ENCODE measurements at places on chromosomes 5 and 9.

DNA sequence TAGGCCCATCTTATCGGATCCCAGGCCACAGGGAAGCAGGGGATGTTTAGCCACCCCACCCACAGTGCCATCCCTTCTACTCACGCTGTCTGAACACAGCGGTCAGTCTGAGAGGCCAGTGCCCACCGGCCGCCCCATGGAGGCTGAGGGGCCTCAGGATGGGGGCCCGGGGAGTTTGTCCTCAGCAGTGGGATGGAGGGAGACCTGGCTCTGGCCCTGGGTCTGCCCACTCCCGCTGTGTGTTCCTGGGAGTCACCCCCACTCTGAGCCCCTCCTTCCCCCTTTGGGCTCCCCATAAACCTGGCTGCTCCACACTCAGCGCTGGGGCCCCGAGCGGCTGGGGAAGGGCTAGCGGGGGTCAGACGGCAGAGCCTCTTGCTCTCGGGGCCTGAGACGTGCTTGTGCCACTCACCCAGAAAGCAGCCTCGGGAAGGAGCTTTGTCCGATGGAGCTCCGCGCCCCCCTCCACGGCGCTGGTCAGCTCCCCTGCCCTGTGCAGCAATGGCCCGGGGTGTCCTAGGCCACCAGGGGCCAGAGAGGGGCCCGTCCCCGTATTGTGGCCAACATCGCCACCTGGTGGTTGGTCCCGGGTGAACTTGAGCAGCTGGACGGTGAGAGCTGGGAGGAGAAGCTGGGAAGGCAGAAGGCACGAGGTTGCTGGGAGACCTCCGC lies 10.9 kb upstream of the LAMC3 start:
- DNase-seq, result peak; percentile 57

DNA sequence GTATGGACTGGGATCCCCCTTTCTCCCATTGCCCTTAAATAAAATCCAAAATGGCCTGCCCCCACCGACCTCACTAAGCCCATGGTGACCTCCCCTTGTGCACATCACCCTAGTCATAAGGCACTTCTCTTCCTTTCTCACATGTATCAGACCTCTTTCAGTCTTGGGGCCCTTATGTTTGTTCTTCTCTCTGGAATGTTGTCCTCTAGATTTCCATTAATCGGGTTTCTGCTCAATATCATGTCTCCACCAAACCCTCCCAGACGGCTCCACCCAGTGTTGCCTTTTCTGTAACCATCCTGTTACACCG lies 196.3 kb downstream of the ERCC6L2 start:
- DNase-seq, result no peak

DNA sequence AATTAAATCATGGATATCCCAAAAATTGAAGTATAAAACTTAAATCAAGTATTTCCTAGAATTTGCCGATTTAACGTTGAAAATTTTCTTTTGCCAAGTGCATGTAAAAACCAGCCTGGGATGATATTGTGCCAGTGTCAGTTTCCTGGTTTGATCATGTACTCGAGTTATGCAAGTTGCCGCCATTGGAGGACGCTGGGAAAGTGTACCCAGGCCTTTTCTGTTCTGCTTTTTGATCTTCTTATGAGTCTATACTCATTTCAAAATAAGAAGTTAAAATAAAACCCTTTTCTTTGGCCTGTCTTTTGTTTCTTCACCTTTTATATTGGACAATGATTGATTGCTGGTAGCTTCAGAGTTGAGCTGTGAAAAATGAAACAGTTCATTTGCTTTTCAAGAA lies 93.1 kb upstream of the NFIL3 start:
- DNase-seq, result no peak

- no peak for DNase-seq
These were observed 9.8 kb upstream of the NTRK2 start for GRCh38 chr9:84659773-84660172.

All from germinal center (tissue), 1 donor.